Body of pancreas (tissue), 4 donors: ENCODE measurements at places on chromosomes 13 and 19.

DNA sequence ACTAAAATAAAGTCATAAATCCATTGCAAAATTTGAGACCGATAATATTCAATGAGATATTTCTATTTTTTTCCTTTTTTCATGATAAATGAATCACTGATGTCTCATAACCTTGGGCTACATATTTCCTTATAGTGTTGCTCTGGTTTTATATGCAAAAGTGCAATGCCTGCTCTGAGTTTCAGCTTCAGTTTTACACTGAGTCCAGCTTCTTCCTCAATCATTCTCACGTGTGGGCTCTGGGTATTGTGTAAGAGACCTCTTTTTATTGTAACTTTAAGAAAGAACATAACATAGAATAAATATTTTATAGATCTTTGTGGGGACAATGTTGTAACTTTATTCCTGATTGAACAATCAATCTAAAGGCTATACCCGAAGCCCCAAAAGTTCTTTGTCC, 280.2 kb upstream of the EDNRB start:
- H3K27me3 ChIP-seq, result no peaks in the 10 kb centered on the region
- DNase-seq, result no peak
- H3K27ac ChIP-seq, result no peak overlapping the region
- H3K36me3 ChIP-seq, result no peaks in the 10 kb centered on the region

GRCh38 chr19:11019262-11019661, 58.4 kb downstream of the SMARCA4 start:
- peaks cover 37% of the 10 kb centered on the region for H3K36me3 ChIP-seq
- H3K4me1 ChIP-seq, result peaks cover 5% of the 10 kb centered on the region
- no peak for DNase-seq
- no peak overlapping the region for H3K27ac ChIP-seq

DNA sequence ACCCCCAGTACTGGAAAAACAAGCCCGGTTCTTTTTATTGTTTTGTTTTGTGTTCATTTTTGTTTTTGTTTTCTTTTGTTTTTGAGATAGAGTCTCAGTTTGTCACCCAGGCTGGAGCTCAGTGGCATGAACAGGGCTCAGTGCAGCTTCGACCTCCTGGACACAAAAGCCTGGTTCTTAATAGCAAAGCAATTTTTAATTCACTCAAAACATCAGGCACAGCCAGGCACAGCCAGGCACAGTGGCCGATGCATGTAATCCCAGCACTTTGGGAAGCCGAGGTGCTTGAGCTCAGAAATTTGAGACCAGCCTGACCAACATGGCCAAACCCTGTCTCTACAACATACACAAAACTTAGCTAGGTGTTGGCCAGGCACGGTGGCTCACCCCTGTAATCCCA, 30.7 kb downstream of the INSR start:
- no peak overlapping the region for H3K4me3 ChIP-seq
- no peaks in the 10 kb centered on the region for H3K36me3 ChIP-seq
- H3K27me3 ChIP-seq, result no peaks in the 10 kb centered on the region
- peaks cover 87% of the 10 kb centered on the region for H3K4me1 ChIP-seq
- DNase-seq, result no peak

GRCh38 chr13:43377973-43378372, 354.6 kb downstream of the DNAJC15 start:
- no peaks in the 10 kb centered on the region for H3K27me3 ChIP-seq
- DNase-seq, result peak; percentile 48
- H3K4me3 ChIP-seq, result no peak overlapping the region
- no peaks in the 10 kb centered on the region for H3K36me3 ChIP-seq
- H3K27ac ChIP-seq, result peak overlapping the region; percentile 28

DNA sequence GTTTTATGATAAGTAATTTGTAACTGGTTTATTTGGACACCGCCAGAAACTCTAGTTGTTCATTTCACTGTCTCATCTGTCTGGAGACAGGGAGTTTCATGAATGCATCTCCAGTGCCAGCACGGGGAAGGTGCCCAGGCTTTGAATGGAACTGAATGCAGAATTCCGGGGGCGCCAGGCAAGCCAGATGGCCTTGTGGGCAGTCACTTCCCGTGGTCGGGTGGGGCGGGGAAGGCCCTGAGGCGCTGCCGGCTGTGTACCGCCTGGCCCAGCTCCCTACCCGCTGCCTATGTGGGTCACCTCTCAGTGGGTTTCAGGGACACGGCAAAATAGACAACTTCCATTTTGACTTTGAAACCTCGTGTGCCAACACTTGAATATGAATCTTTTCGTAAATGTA, 28.8 kb upstream of the MCF2L start:
- H3K4me3 ChIP-seq, result no peak overlapping the region
- no peaks in the 10 kb centered on the region for H3K36me3 ChIP-seq
- no peak for DNase-seq
- no peak overlapping the region for H3K27ac ChIP-seq

GRCh38 chr19:56319991-56320390, 5.4 kb upstream of the ZSCAN5A start:
- no peak overlapping the region for H3K27ac ChIP-seq
- no peak overlapping the region for H3K4me3 ChIP-seq
- H3K36me3 ChIP-seq, result no peaks in the 10 kb centered on the region
- DNase-seq, result no peak

DNA sequence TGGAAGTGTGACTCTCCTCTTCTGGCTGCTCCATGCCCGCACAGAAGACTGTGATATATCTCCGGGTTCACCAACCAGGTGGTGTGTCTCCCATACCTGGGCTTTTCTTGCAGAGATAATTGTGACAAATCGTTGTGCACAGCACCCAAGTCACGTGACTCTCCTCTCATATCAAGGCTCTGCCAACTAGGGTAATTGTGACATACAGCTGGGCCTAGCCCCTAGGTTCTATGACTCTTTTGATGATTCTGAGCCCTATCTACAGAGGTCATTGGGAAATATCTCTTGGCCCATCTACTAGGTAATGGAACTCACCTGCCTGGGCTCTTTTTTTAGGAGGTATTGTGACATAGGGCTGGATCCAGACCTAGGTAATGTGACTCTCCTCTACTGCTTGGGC, 89.8 kb downstream of the ZNF429 start:
- H3K4me3 ChIP-seq, result no peak overlapping the region
- H3K36me3 ChIP-seq, result no peaks in the 10 kb centered on the region
- peak; percentile 41 for DNase-seq

GRCh38 chr19:4977299-4978174, 8.6 kb downstream of the KDM4B start:
- H3K27ac ChIP-seq, result no peak overlapping the region
- peaks cover 70% of the 10 kb centered on the region for H3K4me1 ChIP-seq
- no peaks in the 10 kb centered on the region for H3K36me3 ChIP-seq
- no peak for DNase-seq
- no peak overlapping the region for H3K4me3 ChIP-seq
- H3K27me3 ChIP-seq, result no peaks in the 10 kb centered on the region

GRCh38 chr19:58406818-58407657, 1.4 kb upstream of the ZNF584 start:
- peaks cover 27% of the 10 kb centered on the region for H3K4me1 ChIP-seq
- H3K36me3 ChIP-seq, result no peaks in the 10 kb centered on the region
- H3K4me3 ChIP-seq, result no peak overlapping the region
- H3K27ac ChIP-seq, result peak overlapping the region; percentile 84

- H3K4me3 ChIP-seq, result no peak overlapping the region
- peaks cover 7% of the 10 kb centered on the region for H3K4me1 ChIP-seq
- H3K36me3 ChIP-seq, result no peaks in the 10 kb centered on the region
- H3K27ac ChIP-seq, result no peak overlapping the region
- H3K27me3 ChIP-seq, result no peaks in the 10 kb centered on the region
- DNase-seq, result peak; percentile 27
Observed at GRCh38 chr19:47124937-47125668, 5.5 kb upstream of the SAE1 start.

- no peaks in the 10 kb centered on the region for H3K27me3 ChIP-seq
- no peak overlapping the region for H3K27ac ChIP-seq
- DNase-seq, result no peak
- peaks cover 16% of the 10 kb centered on the region for H3K4me1 ChIP-seq
- no peak overlapping the region for H3K4me3 ChIP-seq
Observed at GRCh38 chr19:10478476-10478875, 24.7 kb downstream of the KEAP1 start.
